Ammon's horn (tissue), 1 donor: ENCODE measurements at places on chromosomes 1 and 21.

- DNase-seq = no peak
Observed at GRCh38 chr1:39528082-39528481, 36.6 kb downstream of the BMP8A start.

DNA sequence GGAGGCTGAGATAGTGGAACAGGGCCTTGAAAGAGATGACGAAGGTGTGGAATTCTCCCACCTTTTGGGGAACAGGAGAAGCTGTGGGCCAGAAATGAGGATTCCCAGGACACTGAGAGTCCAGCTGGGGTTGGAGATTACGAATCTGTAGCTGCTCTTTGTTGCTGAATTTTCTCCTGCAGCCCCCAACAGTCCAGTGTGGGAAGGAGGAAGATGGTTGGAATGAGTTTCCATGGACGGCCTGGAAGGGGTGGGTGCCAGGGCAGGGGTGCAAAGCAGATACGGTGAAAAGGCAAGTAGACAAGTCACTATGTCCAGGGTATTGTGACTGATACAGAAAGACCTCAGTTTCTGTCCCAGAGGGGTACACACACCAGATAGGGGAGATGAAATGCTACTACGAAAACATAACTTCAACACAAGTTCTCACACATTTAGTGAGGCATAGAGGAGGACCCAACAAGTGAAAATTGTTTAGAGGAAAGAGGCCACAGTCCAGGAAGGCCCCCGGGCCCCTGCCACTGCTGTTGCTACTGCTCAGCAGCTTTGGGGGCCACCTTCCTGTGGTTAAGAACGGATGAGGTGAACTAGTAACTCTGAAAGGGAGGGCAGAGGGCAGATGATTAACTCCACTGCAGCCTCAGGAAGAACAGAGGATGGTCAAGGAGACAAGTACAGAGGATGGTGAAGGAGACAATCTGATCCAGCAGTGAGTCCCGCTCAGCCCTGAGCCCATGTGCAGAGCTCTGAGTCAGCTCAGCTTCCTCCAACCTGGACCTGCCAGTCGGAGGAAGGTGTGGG is 7.3 kb downstream of the CD244 start:
- DNase-seq = no peak

DNA sequence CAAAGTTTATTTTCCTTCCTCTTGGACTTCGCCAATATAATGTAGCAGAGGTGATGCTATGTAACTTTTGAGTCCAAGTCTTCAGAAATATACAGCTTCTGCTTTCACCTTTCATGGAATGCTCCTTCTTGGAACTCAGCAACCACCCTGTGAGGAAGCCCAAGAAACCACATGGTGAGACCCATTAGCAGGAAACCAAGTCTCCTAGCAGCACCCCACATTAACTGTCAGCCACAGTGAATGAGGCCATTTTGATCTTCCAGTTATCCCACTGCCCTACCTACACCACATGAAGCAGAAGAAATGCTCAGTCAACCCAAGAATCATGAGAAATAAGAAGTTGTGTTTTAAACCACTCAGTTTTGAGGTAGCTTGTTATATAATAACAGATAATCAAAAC is 58.2 kb downstream of the PAPPA2 start:
- no peak for DNase-seq

- no peak for DNase-seq
Observed at GRCh38 chr1:151898519-151898991, 10.8 kb downstream of the THEM4 start.

- peak; percentile 40 for DNase-seq
Observed at GRCh38 chr1:175314300-175314699, 121.7 kb upstream of the KIAA0040 start.

GRCh38 chr1:79741720-79742421 is 735.3 kb upstream of the ADGRL4 start:
- DNase-seq = no peak

GRCh38 chr1:34009340-34009985 is 145.6 kb downstream of the HMGB4 start:
- DNase-seq = no peak

DNA sequence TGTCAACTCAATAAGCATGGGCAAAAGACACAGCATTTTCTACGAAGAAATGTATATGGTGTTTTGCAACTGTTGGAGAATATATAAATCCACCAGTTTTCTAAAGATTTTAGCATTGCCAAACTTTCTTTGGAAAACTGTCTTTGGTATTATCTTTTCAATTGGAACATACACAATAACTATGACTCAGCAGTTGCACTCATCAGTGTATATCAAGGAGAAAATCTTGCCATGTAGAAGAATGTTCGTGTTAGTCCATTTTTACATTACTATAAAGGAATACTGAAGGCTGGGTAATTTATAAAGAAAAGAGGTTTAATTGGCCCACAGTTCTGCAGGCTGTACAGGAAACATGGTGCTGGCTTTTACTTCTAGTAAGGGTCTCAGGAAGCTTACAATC is 41.1 kb downstream of the PRKAA2 start:
- DNase-seq = no peak

- no peak for DNase-seq
Observed at GRCh38 chr1:85940656-85941306, 215.8 kb downstream of the COL24A1 start.

- DNase-seq = peak; percentile 42
Observed at GRCh38 chr21:41953831-41954653, at the start of gene C2CD2. Gene C2CD2 (minus strand): TSS chr21:41954018. CDS start chr21:41953648, 370 bp downstream.

DNA sequence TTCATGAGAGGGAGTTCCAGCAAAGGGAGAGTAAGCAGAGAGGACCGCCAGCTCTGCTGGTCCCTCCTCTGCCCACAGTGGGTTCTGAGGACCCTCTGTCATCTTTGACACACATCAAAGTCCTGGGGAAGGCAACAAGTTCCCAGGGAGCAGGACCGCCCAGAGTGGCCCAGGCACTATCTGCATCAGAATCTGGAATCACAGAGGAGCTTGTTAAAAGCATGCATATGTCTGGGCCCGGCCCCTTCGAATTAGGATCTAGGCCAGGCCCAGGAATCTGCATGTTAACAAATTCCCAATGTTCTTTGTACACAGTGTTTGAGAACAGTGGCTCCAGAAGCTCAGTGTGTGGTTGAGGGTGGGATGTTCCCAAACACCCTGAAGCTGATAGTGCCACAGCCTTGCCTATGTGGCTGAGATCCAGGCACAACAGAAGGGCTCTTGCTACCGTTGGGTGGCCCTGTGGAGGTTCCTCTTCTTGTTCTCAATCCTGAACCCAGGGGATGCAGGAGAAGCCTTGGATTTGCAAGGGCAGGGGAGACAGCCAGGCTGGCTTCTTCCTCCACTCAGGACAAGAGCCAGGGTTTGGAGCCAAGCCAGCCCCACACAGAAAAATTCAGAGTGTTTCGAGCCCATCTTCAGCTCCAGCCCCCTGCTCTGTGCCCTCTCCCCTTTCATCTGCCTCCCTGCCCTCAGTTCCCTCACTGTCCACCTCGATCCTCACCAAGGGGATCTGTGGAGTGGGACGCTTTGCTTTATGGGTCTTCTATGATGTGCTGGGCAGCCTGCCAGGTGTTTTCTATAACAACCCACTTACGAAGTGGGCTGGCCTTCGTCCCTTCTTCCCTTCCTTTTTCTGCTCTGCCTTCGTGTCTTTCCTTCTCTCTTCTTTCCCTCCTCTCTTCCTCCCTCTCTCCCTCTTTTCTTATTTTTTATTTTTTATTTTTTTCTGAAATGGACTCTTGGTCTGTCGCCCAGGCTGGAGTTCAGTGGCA is 129.0 kb upstream of the TMPRSS2 start:
- DNase-seq = peak; percentile 13

DNA sequence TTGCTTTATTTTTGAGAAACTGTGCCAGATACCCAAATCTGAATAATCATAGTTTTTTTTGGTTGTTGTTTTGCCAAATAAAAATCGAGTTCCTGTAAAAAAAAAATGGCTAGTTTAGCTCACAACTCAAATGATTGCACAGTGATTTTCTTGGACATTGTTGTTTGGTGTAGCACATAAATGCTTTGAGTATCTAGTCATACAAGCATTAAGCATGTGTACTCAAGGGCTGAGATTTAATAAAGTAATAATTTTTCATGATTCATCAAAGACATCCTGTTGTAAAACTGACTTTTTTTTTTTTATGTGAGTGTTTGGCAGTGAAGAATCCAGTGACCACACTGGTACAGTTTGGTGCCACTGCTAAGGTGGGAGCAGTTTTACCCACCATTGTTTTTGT is 18.8 kb downstream of the ITSN1 start:
- no peak for DNase-seq

DNA sequence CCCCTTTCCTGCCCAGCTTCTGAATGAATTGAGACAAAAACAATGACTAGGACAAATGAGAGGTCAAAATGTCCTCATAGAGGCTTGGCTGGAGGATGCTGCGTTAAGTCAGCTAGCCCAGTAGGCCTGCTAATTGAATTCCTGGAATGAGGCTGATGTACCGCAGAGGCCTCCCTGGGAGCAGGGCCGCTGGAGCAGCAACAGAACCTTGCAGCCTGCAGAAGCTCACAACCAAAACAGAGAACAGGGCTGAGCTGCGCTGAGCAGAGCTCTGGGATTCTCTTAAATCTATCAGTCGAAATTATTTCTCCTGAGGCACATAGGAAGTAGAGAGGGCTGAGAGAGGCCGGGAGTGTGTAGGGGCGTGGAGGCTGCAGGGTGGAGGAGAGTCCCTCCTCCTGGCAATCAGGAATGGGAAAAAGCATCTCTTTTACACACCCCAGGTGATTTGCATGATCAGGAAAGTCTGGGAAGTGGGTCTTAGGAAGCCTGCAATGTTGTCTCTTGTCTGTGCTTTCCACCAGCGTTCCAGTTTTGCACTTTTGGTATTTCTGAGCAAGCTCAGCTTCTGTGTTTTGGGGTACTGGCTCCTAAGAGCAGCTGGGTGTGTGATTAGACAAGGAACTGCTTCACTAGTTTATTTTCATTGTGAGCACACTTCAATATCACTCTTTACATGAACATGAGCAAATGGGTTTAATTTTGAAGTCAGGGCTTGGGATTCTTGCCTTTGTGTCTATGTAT is 66.5 kb downstream of the RYR2 start:
- no peak for DNase-seq

GRCh38 chr1:22137004-22137720 is 5.7 kb downstream of the WNT4 start:
- DNase-seq = no peak

GRCh38 chr1:110890474-110891196 is 17.7 kb downstream of the CD53 start:
- DNase-seq = no peak

DNA sequence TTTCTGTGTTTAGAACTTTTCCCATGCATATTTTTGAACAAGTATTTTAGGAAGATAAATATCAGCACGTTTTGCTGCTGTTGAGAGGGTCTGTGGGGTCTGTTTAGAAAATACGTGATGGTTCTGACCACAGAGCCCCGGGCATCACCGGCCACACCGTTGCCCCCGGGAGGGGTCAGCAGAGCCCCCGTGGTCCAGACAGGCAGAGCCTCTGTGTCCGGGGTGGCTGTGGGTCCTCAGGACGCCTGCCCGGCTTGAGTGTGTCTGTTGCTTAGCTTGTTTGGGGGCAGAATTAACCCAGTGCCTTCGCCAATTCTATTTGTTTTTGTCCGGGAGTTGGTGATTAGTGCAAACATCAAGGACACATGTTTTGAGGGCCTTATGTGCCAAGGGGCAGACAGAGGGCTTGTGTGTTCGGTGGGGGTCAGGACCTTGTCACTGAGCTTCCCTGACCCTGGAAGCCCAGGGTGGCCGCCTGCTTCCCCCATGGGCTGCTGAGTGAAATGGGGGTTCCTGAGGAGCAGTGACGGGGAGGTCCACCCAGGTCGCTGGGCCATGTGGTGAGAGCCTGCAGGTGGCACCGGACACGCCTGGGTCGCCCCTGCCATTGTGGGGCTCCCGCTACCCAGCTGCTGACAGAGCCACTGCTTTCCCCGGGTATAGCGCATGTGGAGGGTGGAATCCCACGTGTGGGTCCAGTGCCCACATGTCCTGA is 122.2 kb downstream of the SIK1 start:
- no peak for DNase-seq

DNA sequence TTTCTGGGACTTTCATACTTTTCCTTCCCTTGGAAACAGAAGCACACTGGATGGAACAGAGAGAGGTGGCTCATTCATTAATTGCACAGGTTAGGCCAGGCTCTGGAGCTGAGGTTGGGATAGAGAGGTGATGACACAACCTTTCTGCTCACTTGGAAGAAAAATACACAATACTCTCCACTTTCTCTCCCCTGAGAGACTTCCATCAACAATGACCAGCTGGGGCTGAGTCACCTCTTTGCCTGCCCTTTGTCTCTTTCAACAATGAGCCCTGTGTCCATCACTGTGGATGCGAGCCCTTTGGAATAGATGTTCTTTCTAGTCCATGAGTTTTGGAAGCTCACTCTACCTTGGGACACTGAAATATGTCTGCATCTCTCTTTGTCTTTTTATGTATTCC is 43.1 kb downstream of the ATP2B4 start:
- DNase-seq = peak; percentile 75

DNA sequence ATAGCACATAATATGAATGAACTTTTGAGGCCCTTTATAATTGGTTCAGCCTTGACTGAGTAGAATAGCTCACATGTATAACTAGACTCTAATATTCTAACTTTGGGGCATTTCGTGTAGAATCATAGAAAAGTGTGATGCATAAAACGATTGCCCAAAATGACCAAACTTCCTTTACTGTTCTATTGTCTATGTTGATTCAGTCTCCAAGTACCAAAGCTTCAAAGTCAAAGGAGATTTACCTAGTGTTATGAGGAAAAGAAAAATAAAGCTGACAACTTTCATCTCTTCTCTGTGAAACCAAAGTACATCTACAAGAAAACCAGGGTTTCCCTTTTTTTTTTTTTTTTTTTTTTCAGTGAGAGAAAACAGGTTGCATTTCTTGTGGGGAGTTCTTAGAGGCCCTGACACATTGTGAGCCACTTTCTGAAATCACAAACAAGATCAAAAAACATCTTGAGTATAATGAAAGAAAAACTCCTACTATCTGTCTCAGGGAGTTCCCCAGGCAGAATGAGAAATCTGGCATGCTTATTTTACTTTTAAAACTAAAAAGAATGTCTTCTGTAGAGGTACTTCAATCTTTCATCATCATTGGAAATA is 183.4 kb downstream of the TNFSF18 start:
- DNase-seq = no peak

DNA sequence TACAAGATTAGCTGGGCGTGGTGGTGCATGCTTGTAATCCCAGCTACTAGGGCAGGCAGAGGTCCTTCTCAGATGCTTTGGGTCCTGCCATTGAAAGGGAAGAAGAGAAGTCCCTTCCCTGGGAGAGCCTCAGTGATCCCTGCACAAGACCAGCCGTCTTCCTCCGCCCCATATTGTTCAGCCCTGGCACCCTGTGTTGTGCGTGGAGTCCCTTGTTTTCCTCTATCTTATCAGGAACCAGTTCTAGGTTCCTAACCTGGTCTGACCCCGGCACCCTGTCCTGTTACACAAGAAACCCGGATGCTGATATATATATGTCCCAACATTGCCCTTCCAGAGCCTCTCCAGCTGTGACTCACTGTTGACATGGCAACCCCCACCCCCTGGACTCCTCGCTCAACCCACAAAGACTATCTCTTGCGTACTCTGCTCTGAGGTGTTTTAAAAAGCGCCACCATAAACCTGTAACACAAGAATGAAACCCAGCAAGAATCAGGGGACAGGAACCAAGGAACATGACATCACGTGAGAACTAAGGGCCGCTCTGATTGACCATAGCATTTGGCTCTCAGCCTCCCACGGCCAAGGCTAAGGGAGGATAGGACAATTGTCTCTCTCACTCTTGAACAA is 4.8 kb downstream of the MX2 start:
- no peak for DNase-seq

GRCh38 chr1:36343651-36344394 is 20.4 kb upstream of the EVA1B start:
- DNase-seq = no peak

- peak; percentile 75 for DNase-seq
Observed at GRCh38 chr1:214228976-214229375, 52.0 kb upstream of the SMYD2 start.

GRCh38 chr1:52551507-52552235 is 1.2 kb downstream of the TUT4 start:
- DNase-seq = no peak
